ENCODE measurements at places on chromosomes 16 and 17.

- DNase-seq, result no peak
These were observed 8.7 kb upstream of the KREMEN2 start for GRCh38 chr16:2955438-2955778.

DNA sequence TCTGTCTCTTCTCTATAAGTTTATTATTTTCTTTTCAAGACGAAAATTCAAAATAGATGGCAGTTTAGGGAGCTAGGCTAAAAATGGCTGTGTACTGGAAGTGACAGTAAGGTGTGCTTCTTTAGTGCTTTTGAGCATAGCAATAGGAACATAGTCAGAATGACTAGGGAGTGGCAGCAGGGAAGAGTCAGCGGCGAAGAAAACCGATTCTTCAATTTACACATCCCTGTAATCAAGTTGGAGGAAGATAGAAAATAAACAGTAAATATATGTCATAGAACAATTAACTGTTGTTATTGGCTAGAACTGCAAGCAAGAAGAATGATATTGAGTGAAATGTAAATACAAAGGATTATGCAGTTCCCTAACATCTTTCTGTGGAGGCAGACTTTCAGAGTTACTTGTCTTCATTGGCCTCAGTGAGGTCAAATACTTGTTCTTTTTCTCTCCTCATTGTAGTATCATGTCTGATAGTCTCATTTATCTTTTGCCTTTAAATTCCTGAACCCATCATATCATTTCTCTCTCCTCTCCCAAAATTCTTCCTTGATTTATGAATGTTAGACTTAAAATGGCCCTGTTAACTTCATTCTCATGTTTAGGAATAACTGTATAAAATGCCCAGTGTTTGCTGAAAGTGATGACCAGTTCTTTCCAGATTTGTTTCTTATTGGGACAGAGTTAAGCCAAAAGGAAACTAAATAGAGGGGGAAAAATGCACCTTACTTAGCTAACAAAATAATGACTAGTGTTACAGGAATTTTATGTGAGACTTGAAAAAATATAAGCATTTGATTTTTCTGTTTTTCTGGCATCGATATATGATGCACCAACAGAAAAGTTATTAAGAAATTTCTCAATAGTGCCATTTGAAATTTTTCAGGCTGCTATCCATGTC is 211.4 kb downstream of the BCAS3 start:
- DNase-seq, result no peak

DNA sequence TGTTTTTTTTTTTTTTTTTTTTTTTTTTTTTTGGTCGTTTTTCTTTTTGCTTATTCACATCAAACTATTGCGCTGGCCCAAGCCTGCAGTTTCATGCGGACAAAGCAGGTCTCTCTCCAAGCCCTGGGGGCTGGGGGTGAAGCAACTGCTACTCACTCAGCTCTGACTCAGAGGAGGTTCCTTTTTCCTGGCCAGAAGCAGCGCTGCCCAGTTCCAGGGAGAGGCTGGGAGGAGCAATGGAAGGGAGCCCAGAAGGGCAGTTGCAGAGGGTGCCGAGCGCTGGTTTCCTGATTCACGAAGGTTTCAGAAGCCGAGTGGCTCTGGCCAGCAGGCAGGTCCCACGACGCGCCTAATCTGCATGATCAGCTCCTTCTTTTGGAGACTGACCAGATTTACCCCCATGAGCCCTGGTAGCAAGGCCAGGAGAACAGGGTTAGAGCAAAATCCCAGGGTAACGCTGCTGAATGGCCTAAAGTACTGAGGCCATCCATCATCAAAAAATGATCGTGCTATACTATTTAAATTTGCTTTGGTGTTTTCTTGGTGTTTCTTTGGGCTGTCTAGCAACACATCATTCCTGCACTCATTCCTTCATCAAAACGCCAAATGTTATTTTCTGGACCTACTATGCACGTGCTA is 144.7 kb upstream of the SOX9 start:
- DNase-seq, result peak; percentile 68

- DNase-seq, result no peak
These were observed 80.2 kb downstream of the GP2 start for GRCh38 chr16:20247076-20247475.

DNA sequence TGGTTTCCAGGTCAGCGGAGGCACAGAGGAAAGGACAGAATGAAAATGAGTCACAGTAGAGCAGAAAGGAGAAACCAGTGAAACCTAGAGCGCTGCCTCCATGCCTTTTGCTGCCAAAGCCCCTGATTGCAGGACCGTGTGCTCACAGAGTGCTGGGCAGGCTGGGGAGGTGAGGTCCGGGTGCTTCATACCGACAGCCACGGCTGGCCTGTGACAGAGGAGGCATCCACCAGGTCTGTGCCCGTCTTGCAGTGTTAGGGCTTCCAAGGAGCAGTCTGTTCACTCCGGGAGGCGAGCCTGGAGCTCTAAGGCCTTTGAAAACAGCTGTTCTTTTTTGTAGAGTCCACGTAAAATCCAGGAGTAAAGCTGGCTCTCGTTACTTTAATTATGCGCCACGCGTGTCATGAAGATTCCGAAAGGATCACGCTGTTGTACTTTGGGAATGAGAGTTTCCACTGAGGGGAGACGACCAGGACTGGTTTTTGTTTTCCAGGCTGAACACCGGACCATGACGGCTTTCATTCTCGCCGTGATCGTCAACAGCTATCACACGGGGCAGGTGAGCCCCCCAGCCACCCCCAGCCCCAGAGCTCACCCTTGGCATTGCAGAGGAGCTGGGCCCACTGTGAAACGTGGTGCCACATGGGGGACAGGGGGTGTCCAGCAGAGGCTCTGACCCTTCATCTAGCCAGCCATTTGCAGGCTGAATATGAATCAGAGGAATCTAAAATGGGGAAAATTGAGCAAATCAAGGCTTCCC is 108.5 kb upstream of the CHMP6 start:
- DNase-seq, result no peak

- no peak for DNase-seq
These were observed 3.0 kb downstream of the ALYREF start for GRCh38 chr17:81888105-81888987.

Data from uterus (tissue), 4 donors.